ENCODE measurements at places on chromosomes 2 and 18.

- DNase-seq = no peak
These were observed 450.4 kb upstream of the TCF4 start for GRCh38 chr18:56038171-56039030.

GRCh38 chr2:236246711-236247246 is 17.4 kb downstream of the ASB18 start:
- no peak for DNase-seq

DNA sequence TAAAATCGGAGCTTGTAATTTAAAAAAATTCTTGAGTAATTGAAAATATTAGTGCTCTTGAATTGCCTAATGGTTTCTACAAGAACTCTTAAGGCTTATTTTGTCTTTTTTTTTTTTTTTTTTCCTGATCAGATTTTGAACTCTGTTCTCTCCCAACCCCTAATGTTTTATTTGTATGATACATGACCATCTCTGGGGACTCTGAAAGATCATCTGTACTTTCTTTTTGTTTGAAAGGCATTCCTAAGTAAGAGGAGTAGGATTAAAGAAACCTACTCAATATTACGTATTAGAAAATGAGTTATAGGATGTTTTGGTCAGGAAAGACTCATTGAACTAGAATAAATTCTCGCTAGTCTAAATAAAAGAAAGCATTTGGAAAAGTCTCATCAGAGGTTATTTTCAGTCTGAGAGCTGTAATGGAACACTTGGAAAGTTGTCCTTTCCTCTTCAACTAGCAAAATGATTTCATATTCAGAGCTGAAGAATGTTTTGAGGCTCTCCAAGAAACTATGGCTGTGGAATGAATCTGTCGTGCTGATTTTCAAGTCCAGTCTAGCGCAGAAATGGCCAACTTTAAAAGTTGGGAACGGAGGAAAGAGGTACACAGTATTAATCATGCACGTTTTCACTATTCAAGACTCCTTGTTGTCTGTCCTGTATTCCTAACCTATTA is 182.7 kb downstream of the PRPF40A start:
- DNase-seq = no peak

DNA sequence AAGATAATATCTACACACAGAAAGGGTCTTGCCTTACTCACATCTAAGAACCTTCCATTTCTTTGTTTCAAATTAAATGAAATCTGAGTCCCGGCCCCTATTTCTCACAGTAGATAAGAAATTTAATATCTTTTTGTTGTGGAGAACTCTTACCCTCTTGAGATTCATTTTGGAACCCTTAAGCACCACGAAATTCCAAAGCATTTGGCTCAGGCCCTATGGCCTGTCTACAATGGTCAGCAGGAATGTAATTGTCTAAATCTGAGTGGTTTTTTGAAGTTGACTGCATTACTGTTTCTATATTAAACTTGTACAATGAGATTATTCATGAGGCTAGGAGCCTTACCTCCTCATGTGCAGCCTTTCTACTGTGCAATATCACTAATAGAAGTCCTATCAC is 723.3 kb downstream of the TSN start:
- no peak for DNase-seq

- no peak for DNase-seq
These were observed 90.3 kb upstream of the SESTD1 start for GRCh38 chr2:179354739-179355537.

DNA sequence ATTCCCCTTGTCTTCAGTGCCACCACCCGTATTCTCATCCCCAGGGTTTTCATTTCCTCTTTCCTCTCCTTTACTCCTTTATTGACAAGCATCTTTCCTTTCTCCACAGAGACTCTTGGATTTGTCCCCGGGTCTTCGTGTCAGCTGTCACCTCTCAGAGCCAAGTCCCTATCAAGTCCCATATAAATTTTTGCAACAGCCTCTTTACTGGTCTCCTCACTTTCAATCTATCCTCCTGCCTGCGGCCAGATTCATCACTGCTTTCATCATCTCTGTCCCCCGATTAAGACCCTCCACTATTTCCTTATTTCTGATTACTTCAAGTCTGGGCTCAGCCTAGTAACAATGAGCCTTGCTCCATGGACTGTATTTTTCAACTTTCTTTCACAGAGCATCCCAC is 113.8 kb downstream of the CTAGE1 start:
- no peak for DNase-seq

GRCh38 chr2:44325897-44326296 is 35.4 kb downstream of the PREPL start:
- no peak for DNase-seq

GRCh38 chr2:16149349-16150243 is 209.2 kb downstream of the MYCN start:
- no peak for DNase-seq

GRCh38 chr2:9311488-9311887 is 104.9 kb downstream of the ASAP2 start:
- no peak for DNase-seq
